Stimulated activated CD4-positive, alpha-beta T cell treated with anti-CD3 and anti-CD28 coated beads, Interleukin-4, amount 100 ng/mL, for 24 hours (primary cell): ENCODE measurements at places on chromosomes 4 and X.
A peak's percentile ranks its signal among the peaks of the same experiment; 100 is the strongest.

DNA sequence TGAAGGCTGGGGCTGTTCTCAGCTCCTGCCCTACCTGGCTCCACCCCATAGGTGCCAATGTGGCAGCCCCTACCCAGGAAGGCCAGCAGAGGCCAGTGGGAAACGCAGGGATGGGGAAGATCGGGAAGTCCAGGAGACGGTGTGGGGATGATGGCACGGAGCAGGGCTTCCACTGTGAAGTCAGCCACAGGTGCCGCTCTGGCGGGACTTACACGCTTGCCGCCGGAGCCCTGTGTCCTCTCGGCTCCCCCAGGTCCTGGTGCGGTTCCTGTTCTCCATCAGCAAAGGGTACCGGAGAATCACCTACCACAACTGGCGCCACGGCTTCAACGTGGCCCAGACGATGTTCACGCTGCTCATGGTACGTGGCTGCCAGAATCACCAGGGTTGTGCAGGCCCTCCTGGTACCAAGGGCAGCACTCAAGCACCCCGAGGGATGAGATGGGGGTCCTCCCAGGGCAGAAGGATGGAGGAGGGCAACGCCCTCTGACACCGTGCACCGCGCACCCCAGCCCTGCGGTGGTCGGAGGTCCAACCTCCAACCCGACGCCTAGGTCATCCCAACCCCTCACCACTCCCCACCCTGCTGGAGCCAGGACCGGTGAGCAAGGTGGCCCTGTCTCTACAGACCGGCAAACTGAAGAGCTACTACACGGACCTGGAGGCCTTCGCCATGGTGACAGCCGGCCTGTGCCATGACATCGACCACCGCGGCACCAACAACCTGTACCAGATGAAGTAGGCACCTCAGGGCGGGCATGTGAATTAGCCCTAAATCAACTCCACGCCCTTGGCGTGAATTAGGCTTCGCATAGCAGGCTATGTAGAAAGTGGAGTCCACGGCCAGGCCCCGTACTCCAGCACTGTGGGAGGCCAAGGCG is 12.0 kb downstream of the ATP5ME start:
- no peak for DNase-seq

DNA sequence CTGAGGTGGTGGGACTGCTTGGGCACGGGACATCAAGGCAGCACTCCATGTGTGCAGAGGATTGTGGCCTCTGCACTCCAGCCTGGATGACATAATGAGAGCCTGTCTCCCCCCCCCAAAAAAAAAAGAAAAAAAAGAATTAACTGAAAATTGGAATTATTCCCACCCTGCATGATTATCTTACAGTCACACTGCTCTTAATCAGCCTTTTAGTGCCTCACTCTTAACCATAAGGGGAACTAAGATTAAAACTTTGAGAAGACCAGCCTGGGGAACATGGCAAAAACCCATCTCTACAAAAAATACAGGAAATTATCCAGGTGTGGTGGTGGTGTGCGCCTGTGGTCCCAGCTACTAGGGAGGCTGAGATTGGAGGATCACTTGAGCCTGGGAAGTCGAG is 94.6 kb downstream of the UBE2K start:
- DNase-seq = no peak

DNA sequence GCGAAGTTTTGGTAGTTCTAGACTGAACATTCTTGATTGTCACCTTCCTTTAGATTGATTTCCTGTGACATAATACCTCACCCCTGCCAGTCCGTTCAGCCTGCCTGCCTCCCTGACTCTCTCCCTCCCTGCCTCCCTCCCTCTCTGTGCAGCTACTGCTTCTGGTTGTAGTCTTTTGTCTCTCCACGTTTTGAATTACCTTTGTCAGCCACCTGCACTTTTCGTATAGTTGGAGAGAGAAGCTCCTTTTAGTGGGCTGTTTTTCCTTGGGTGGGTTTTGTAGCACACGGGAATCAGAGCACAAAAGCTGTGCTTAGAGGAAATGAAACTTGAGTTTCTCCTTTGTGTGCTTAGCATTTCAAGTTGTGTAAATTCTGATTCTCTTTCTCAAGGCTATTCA is 32.6 kb upstream of the MSMO1 start:
- DNase-seq = no peak

GRCh38 chr4:6183740-6184139 is 16.6 kb downstream of the JAKMIP1 start:
- DNase-seq = peak; percentile 38

DNA sequence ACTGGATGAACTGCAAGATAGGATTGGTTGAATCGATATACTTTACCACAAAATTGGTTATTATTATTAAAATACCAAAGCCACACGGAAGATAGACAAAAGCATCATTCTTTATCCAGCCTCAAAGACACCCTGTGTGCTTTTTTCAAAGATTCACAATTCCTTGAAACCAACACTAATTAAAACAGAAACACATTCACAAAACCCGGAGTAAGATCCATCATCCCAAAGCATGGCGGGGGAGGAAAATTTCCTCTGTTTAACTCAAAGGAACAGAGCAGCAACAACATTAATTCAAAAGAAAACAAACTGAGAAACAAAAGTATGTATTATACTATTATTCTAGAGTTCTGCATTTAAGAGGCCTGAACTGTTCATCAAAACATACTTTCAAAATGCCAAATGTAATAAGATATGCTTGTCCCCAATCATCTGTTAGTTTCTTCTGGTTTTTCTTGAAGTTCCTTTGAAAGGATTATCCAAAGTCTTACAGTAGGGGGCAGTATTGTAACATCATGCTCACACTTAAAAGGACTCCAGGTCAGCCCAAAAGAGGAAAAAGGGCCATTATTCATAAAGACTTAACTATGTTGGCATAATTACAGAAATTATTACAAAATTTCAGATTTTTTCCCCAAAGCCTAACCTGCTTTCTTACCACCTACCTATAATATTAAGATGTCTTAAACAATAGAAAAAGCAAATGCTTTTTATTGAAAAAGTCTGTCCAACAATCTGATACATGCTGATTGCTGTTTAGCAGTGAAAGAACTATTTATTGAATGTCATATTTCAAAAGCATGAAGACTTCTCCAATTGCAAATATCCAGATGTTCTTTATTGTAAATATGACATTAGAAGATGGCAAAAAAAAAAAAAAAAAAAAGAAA is 168.7 kb downstream of the SCFD2 start:
- DNase-seq = no peak

GRCh38 chrX:29143756-29144155 is 556.5 kb downstream of the IL1RAPL1 start:
- no peak for DNase-seq

DNA sequence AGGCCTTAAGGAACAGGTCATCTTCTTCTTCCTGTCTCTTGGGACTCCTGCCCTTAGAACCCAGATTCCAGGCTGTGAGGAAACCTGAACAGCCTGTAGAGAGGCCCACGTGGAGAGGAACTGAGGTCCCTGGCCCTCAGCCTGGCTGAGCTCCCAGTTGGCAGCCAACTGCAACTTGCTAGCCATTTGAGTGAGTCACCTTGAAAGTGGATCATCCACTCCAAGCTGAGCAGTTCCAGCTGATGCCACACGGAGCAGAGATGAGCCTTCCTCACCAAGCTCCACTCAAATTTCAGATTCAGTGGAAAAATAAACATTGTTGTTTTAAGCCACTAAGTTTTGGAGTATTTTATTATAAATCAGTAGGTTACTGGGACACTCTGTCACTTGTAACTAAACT is 392.5 kb downstream of the BCOR start:
- DNase-seq = no peak

DNA sequence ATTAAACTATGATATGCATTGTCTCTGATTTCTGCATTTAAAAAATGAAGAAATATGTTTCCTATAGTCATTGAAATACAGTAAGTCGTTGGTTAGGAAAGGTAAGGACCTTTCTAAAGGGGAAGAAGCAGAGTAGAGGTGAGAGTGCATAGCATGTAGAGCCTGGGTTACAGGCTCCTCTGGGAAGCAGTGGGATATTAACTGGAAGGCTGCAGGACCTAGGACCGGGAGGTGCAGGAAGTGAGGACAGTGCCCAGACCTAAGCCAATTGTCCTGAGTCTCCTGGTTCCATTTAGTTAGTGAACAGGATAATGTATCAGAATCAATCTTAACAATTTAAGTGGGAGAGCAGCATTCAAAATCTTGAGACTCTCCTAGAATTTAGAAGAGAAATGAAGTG is 237.1 kb upstream of the NUDT6 start:
- no peak for DNase-seq

GRCh38 chr4:1109898-1110506 is 3.4 kb downstream of the RNF212 start:
- DNase-seq = no peak

GRCh38 chr4:86594559-86595425 is 677 bp downstream of the PTPN13 start:
- DNase-seq = peak; percentile 9

GRCh38 chrX:133364865-133365264 is 50.4 kb downstream of the GPC4 start:
- no peak for DNase-seq

DNA sequence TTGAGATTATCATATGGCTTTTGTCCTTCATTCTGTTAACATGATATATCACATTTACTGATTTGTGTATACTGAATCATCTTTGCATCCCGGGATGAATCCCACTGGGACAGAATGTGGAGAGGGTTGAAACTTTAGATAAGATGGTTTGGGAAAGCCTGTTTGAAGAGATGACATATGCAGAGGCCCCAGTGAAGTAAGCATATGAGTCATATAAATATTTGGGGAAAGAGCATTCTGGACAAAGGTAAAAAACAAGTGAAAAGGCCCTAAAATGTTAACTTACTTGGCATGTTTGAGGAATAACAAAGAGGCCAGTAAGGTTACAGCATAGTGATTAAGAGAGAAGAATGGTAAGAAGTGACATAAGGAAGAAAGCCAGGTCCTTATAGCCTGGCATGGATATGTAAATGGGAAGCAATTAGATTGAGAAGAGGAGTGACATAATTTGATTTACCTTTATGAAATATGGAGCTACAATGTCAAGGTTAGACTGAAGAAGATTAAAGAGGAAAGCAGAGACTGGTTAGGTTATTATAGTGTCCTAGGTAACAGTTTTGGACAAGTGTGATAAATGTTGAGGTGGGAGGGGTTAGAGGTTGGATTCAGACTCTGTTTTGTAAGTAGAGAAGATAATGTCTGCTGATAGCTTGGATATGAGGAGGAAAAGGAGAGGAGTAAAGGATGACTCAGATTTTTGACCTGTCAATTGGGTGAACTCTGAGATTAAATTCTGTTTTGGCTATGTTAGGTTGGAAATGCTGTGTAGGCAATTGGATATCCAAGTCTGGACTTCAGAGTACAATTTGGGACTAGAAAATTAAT is 54.6 kb upstream of the DRP2 start:
- DNase-seq = no peak

- no peak for DNase-seq
These were observed 465.4 kb upstream of the SMIM31 start for GRCh38 chr4:164288578-164288977.

DNA sequence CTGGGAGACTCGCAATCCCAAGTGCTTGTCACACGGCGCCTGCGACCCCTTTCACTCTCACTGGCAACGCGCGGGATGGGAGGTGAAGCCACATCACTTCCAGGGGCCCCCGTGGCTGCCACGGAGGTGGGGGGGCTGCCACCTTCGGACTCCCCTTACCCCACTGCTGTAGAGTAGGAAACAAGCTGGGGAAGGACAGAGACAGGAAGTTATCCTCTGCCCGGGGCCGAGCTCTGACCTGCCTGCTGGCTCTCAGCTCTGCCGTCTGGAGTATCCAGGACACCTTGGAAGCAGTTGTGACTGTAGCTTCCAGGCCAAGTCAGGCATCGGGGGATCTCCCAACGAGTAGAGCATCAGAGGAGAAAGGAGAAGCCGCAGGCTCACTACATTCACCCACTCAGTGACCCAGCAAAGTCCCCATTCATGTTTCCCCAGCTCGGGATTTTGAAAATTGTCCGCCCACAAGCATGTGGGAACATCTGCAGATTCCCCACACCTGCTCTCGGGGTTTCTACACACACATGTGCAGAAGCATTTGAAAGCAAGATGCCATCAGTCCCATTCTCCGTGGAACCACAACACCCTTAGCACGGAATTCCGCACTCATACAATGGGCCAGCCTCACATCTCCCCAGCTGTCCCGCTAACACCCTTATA is 10.8 kb downstream of the PDZD4 start:
- no peak for DNase-seq

DNA sequence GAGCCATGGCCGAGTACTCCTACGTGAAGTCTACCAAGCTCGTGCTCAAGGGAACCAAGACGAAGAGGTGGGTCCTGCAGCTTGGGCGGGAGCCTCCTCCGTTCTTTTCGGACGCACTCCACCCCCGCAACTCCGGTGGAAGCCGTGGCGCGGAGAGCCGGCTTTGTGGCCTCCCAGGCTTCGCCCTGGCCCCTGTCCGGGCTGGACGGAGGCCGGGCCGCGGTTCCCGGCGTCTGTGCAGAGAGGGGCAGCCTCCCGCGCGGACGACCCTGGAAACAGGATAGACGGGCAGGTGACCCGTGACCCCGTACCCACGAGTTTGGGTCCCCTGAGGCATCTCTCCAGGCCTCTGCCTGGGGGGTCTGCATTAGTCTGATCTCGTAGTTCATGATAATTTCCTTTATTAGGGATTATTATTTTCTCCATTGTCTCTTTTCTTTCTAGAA is 356 bp downstream of the FRG1 start:
- no peak for DNase-seq

- DNase-seq = peak; percentile 42
These were observed 47.3 kb upstream of the SCML1 start for GRCh38 chrX:17689971-17690409.

DNA sequence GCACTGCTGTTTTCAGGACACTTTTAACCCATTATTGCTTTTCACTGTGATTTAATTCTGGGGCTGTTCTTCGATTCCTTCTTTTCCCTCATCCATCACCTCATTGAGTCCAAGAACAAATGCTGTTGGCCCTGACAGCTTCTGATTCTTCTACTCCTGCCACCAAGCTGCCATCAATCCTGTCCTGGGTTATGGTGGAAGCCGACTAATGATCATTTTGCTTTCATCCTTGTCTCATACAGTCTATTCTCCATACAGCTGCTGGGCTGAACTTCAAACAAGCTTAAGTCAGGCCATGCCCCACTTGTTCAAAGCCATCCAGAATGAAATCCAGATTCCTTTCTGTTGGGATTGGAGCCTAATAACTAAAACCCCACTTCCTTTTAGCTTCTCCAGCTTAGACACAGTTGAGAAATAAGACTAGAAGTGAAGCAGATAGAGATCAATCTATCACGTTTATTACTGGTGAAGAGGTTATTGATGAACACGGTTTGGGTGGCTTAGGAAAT is 161.9 kb downstream of the STK32B start:
- DNase-seq = no peak

- no peak for DNase-seq
These were observed 127.2 kb upstream of the FRMPD4 start for GRCh38 chrX:12011075-12011474.

DNA sequence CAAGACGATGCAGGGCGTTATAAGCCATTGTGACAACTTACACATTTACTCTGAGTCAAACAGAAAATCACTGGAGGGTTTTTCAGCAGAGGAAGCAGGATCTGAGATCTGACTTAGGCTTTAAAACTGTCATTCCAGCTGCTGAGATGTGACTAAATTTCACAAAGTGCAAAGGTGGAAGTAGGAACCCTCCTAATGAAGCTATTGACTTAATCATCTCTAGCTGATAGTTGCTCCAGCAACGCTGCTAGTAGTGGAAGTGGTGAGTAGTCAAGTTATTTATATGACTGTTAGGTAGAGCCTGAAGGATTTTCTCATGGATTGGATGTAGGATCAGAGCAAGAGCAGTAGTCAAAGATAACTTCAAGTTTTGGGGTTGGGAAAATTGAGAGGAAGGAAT is 218.6 kb downstream of the GRID2 start:
- no peak for DNase-seq

- DNase-seq = no peak
These were observed 489.4 kb downstream of the TECRL start for GRCh38 chr4:63919636-63920365.

- no peak for DNase-seq
These were observed 30.0 kb upstream of the CYP2U1 start for GRCh38 chr4:107901213-107901934.
